ENCODE measurements at places on chromosomes 1 and 21.

DNA sequence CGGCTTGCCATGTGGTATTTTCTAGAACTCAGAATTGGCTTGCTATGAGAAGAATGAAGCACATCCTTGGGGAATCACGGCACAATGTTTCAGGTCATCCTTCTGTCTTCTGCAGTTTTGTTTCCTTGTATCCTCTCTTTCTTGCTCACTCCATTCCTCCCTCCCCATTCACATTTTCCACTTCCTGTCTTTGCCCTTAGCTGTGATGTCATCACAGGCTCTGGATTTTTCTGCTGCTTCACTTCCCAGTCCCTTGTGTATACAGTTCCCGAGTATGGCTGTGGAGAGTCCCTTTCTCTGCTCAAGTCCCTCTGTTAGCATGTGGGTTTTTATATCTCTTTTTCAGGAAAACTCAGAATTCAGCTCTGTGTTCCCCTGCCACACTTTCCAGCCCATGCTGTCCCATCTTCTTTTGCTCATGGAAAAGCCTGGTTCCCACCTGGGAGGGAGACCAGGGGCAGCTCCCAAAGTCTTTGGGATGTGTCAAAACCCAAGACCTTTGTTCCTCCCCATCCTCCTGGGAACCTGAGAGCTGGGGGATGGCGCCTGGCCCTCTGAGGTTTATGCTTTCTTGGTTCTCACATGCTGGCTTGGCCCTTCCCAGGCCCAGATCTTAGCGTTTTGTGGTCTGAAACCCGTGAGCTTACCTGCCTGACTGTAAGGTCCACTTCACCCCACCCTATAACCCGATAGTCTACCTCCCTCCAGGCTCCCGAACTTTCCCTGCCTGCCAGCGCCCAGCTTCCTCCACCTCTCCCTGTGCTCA, 4.8 kb upstream of the RGS16 start:
- no peak for DNase-seq

DNA sequence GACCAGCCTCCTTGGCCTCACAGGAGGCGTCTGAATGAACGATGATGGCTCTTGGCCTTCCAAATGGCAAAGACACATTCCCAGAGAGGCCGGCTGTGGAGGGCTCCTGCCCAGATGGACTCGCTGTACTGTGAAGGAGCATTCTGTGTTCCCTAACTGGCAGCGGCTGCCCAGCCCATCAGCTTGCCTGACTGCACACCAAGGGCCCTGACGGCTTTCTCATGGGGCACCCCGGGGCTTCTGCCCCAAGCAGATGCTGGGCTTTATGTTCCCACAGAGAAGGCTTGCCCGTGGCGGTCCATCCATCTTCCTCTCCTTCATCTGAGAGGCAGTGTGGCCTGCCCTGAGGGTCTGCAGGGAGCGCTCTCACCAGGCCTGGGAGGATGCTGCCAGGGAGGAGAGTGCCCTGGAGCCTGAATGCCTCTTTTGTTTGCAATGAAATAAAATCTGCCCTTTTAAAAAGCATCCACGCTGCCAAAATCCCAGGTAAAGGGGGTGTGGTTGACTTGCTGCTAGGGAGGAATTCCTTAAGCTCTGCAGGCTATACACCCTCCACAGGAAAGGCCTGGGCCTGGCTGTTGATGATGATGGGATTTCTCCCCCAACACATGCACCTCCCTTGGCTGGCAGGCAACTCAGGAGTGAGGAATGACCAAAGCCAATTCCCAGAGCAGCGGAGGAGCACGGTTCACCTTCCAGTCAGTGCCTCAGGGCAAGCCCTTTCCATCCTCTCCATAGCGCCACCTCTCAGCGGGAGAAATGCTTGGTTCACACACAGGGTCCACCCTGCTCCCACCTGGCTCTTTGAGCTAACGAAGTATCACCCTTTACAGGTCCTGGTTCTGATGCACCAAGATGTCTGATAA, 84.6 kb upstream of the SSX2IP start:
- no peak for DNase-seq

GRCh38 chr1:85059563-85059962, 11.3 kb upstream of the MCOLN3 start:
- no peak for DNase-seq

DNA sequence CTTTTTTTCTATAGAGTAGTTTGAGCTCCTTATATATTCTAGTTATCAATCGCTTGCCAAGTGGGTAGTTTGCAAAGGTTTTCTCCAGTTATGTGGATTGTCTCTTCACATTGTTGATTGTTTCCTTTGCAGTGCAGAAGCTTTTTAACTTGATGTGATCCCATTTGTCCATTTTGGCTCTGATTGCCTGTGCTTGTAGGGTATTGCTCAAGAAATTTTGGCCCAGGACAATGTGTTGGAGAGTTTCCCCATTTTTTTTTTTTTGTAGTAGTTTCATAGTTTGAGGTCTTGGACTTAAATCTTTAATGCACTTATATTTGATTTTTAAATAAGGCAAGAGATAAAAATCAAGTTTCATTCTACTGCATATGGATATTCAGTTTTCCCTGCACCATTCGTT, 774.8 kb upstream of the ADAMTS5 start:
- DNase-seq = no peak

DNA sequence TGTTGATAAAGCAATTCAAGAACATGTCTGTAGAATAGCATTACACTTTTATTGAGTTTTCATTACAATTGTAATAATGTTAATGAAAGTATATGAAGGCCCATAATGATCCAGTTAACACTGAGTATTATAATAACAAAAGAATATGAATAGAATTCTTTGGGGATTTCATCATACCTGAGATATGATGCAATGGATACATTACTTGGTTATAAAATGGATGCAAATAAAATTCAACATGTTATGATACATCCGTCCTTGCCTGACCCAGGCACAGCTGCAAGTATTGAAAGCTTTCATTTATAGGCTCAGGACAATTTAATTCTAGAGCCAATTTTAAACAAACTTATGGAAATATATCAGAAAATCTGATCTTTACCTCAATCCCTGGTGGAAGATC, 8.2 kb upstream of the KCNA3 start:
- DNase-seq = peak; percentile 58

DNA sequence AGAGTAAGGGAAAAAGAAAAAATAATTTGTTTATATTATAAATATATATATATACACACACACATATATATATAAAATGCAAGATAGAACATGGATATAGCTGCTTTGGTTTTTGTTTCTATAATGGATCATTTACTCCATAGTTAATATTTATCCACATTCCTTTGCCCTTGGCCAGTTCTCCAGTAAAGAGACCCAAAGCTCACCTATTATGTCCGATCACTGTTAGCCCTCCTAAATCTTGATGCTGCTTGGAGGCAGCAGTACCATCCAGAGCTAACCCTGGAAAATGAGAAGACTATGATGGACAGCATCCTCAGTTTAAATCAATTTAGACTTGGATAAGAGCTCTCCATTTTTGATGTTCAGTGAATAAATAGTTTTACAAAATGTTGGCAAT, 407.7 kb downstream of the PLPP3 start:
- DNase-seq = no peak

GRCh38 chr1:208235356-208235981, 8.7 kb downstream of the PLXNA2 start:
- no peak for DNase-seq

GRCh38 chr21:27827972-27828371, 861.1 kb upstream of the ADAMTS5 start:
- DNase-seq = no peak

DNA sequence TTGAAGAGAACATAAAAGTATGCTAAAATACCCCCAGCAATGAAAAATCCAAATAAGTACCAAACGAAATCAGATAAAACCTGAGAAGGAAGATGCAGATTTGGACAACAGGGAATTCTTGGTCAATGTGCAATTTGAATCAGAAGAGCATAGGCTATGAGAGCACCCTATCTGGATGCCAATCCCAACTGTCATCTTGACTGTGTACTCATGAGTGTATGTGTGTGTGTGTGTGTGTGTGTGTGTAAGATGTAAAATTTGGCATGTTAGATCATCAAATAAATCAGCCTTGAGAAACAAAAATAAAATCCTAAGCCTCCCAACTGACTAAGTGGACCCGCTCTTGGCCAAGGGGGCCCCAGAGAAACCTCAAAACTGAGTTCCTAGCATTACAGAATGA, 18.0 kb upstream of the SPRR2G start:
- DNase-seq = no peak

DNA sequence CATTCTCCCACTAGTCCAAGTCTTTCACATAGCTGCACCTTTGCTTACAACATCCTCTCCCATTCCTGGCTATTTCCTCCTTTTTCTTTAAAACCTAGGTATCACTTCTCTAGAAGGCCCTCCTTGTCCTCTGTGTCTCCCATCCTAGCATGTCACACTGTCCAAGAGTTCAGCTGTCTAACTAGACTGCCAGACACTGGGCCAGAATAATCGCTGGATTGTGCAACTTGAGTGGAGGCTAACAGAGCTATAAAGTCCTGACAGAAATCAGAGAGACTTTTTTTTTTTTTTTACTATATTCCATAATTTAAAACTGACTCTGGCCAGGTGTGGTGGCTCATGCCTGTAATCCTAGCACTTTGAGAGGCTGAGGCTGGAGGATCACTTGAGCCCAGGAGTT, 4.2 kb upstream of the ANGPTL7 start:
- DNase-seq = no peak

- no peak for DNase-seq
These were observed 64.2 kb upstream of the ERRFI1 start for GRCh38 chr1:8090241-8090702.

GRCh38 chr1:33367485-33368405, 46.8 kb upstream of the A3GALT2 start:
- DNase-seq = peak; percentile 67

DNA sequence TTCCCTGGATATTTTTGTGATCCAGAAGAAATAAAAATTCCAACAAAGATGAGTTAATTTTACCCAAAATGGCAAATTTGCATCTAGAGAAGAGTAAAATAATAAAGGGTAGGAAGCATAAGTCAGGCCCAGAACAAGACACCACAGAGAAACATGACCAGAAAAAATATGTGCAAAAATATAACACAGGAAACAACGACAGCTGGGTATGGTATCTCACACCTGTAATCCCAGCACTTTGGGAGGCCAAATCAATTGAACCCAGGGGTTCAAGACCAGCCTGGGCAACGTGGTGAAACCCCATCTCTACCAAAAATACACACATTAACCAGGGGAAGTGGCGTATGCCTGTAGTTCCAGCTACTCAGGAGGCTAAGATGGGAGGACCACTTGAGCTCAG, 39.7 kb upstream of the SDC3 start:
- no peak for DNase-seq

DNA sequence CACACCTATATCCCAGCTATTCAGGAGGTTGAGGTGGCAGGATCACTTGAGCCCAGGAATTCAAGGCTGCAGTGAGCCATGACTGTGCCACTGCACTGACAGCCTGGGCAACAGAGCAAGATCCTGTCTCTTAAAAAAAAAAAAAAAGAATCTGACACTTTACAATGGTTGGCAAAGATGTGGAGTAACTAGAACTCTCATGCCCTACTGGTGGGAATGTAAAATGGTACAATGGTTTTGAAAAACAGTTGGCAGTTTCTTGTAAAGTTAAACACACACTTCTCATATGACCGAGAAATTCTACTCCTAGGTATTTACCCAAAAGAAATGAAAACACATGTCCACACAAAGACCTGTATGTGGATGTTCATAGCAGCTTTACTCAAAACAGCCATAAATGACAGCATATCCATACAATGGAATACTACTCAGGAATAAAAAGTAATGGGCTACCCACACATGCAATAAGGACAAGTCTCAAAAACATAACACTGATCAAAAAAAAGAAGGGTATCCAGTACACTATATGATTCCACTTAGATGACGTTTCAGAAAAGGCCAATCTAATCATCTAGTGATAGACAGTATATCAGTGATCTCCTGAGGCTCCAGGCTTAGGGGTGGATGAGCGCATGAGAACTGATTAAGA, 58.1 kb downstream of the HLCS start:
- no peak for DNase-seq

GRCh38 chr1:23905461-23906025, 7.6 kb downstream of the CNR2 start:
- no peak for DNase-seq

GRCh38 chr1:231172411-231172810, 10.6 kb downstream of the TRIM67 start:
- DNase-seq = no peak

- no peak for DNase-seq
These were observed 4.3 kb upstream of the ERI3 start for GRCh38 chr1:44359234-44359935.

GRCh38 chr1:209463441-209463840, 120.1 kb upstream of the CAMK1G start:
- no peak for DNase-seq

DNA sequence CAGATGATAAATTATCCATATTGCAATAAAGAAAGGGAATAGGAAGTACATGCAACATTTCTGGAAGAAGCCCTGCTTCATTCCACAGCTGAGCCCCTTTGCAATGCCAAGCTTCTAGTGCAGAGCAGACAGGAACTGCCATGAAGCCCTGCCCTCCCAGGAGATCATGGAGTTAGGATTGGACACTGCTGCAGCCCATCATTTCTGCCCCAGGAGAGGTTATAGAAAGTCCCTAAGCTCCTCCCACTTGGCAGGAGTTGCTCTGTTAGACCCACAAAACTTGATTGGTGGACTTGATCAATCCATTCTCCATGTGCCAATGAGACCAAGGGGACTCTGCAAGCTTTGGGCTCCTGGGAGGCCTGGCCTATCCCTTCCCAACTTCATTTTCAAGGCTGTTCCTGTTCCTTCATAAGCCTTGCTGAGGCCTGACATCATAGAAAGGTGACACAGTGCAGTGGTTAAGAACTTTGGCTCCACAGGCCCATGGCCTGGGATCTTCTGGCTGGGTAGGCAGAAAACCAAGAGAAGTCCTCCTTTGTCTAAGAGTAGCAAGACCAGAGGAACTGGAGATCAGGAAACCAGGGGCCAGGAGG, 1.3 kb upstream of the LAPTM5 start:
- no peak for DNase-seq

DNA sequence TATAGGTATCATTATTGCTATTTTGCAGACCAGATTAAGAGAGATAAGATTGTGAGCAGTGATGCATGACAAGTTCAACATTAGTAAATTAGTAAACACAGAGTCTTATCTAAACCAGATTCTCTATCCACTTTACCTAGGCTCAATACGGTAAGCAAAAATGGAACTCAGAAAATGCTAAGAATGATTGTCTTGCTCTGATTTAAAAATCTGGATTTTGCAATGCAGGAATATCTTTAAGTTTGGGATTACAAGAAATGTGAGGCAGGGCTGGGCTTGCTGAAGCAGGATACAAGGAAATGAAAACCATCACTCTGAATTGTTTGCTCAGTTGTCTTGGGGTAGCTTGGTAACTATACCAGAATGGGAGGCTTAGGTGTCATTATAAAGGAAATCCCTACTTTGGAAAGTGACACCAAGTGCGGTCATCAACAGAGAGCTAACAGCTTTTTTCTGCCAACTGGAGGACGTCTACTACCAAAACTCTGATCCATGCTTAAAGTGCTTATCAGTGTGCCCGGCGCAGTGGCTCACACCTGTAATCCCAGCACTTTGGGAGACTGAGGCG, 332.7 kb upstream of the RUNX1 start:
- no peak for DNase-seq

GRCh38 chr1:93702111-93702827, 20.6 kb upstream of the BCAR3 start:
- no peak for DNase-seq

Data from NCI-H1105 treated with DMSO at 0.1 percent for 48 hours (cell line).